Tibial nerve (tissue), 4 donors: ENCODE measurements at places on chromosomes 11 and 22. TPM values are rescaled to one million over a fixed set of nuclear protein-coding genes. Genes with fewer than 3 reads are reported as not detected.

GRCh38 chr11:44313761-44314489 lies 4.0 kb upstream of the ALX4 start:
- H3K27ac ChIP-seq = no peak overlapping the region
- peaks cover 99% of the 10 kb centered on the region for H3K27me3 ChIP-seq
- H3K4me1 ChIP-seq = peaks cover 30% of the 10 kb centered on the region

GRCh38 chr11:112498701-112499100 lies 238.0 kb upstream of the PLET1 start:
- no peak overlapping the region for H3K4me3 ChIP-seq
- no peaks in the 10 kb centered on the region for H3K4me1 ChIP-seq
- DNase-seq = no peak
- H3K27ac ChIP-seq = no peak overlapping the region

DNA sequence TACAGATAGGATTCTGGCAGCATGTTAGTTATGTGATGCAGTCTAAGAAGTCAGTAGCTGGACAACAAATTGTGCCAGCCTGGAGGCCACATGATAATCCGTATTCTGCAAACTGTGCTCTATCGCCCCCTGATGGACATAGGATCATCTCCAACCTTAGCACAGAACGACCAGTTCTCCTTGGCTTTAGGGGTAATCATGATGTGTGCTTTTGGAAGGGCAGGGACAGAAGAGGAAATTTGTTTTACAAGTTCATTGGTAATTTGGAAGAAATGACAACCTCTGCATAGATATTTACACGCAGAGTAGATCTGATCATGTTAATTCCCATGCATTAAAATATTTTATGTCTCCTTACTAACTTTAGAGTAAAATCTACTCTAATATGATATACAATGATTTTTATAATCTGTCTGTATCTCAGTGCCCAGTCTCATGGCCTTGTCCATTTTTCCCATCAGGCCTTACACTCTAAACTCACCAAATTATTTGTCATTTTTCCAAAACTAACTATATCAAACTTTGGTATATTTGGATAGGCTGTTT lies 12.1 kb downstream of the OR10D3 start:
- peak; percentile 57 for DNase-seq
- no peaks in the 10 kb centered on the region for H3K4me1 ChIP-seq
- no peak overlapping the region for H3K27ac ChIP-seq
- no peaks in the 10 kb centered on the region for H3K27me3 ChIP-seq

- H3K27ac ChIP-seq = peak overlapping the region; percentile 88
- H3K4me1 ChIP-seq = peaks cover 5% of the 10 kb centered on the region
- H3K4me3 ChIP-seq = peak overlapping the region; percentile 89
- no peaks in the 10 kb centered on the region for H3K36me3 ChIP-seq
Measured at GRCh38 chr22:43014316-43014868, 557 bp downstream of the PACSIN2 start.

Gene MYRF
- 1.0 TPM for total RNA-seq

Gene NCR3LG1
- total RNA-seq = 2.2 TPM

Gene MMP3
- 150 TPM for total RNA-seq

Gene KRTAP5-1
- not detected for total RNA-seq

Gene FGF19
- total RNA-seq = not detected
